ENCODE measurements at places on chromosomes 7 and 10. TPM values are rescaled to one million over a fixed set of nuclear protein-coding genes. Genes with fewer than 3 reads are reported as not detected.

RAB19 gene
- not detected for total RNA-seq

ABCB1 gene
- total RNA-seq = 5.0 TPM

PRKRIP1 gene
- 15.4 TPM for total RNA-seq

GRCh38 chr7:149664666-149665065 is 108.7 kb downstream of the ZNF467 start:
- DNase-seq = no peak

DNA sequence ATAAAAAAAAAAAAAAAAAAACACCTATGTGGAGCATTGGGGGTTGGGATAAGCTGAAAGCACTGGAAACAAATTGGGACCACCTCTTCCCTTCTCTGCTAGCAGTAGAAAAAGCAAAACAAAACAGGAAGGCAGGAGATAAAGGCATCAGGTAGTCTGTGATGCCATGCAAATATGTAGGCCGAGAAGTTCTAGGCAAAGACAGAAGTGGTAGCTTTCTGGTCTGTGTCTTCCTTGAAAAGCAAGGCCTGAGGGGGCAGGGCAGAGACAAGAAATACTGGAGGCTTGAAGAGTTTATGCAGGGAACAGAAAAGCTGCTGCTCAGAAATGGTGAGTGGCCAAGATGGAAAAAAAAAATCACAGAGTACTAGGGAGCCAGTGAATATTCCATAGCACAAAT is 111.1 kb downstream of the ELMO1 start:
- DNase-seq = no peak

DNA sequence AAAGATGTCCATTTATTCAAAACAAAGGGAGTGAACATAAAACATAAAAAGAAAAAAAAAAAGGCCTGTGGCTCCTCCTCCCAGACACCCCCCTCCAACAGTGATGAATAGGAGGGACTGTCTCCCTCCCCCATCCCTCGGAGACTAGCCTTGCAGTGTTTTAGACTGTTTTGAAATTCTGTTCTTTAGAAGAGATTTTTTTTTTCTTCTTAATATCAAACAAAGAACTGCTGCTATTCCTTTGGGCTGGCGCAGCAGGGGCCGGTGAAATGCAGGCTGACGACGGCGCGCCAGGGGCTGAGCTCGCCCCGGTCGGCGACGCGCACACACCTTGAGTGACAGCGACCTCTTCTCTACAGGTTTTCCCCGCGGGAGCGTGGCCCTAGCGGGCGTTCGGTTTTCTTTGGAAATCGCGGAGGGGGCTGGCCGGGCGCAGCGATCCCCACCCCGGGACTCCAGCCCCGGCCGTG is at the start of gene LANCL2:
TSS of gene LANCL2 (plus strand) at position 133 of the 470 bp plus-strand sequence. CDS start 689 bp downstream, outside the sequence.
- no peak for DNase-seq

DNA sequence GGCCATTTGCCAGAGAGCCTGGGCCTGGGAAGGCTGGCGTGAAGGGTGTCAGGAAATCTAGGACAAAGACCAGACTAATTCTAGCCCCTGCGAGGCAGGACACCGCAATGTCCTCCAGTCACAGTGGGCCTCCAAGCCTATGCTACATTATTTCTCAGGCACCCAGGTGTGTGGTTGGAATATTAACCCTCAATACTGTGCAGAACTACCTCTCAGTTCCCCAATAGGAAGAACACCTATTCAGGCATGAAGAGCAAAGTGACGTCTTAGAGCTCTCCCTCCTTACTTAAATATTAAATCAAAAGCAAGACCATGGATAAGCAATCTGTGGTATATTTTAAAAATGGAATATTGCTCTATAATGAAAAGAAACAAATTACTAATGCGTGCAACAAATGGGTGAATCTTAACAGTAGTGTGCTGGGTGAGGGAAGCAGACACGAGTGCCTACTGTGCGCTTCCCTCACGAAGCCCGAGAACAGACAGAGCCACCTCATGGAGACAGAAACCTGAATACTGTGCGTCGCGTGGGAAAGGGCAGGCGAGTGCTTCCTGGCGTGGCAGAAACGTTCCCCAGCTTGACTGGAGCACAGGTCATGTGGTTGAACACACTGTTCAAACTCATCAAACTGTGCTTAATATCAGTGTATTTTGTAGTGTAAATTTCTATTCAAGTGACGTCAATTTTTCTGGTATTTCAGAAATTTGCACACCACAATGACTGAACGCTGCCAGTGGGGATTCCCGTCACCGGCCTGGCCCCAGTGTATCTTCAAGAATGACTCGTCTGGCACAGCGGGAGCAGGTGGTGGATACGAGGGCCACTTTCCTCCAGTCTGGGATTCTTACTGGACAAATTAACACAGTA is 15.5 kb upstream of the PTPRN2 start:
- peak; percentile 60 for DNase-seq

- DNase-seq = no peak
These were observed 202.6 kb upstream of the RNF32 start for GRCh38 chr7:156438011-156438410.

DNA sequence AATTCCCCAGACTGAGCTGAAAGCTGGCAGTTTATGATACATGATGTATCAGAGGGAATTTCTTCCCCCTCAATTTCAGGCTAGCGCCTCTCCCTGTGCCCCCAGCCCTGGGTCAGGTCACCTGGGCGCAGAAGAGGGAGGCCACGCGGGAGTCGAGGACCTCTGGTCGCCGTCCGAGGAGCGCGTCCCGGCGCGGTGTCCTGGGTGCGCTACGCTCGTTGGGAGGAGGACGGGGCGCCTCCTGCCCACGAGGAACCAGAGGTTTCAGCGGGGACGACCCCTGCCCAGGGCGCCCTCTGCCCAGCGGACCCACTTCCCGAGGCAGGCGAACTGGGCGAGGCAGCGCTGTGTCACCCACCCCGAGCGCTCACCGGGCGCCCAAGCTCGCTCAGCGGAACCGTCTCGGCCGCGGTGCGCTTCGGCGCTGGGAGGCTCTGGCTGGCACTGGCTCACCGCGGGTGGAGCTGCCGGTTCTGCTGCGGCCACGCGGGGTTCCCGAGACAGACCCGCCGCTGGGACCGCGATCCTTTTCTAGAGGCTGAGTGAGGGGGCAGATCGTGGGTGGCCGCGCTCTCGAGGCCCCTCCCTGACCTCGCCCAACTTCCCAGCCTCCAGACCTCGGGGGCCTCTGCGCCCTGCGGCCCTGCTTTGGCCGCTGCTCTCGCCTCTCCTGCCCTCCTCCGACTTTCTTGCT is at the start of gene FAM237B:
TSS of gene FAM237B (minus strand) at position 504 of the 694 bp plus-strand sequence. CDS start 1,556 bp downstream, outside the sequence.
- DNase-seq = no peak
